EH (cell line): ENCODE measurements at places on chromosomes 12 and 14.

DNA sequence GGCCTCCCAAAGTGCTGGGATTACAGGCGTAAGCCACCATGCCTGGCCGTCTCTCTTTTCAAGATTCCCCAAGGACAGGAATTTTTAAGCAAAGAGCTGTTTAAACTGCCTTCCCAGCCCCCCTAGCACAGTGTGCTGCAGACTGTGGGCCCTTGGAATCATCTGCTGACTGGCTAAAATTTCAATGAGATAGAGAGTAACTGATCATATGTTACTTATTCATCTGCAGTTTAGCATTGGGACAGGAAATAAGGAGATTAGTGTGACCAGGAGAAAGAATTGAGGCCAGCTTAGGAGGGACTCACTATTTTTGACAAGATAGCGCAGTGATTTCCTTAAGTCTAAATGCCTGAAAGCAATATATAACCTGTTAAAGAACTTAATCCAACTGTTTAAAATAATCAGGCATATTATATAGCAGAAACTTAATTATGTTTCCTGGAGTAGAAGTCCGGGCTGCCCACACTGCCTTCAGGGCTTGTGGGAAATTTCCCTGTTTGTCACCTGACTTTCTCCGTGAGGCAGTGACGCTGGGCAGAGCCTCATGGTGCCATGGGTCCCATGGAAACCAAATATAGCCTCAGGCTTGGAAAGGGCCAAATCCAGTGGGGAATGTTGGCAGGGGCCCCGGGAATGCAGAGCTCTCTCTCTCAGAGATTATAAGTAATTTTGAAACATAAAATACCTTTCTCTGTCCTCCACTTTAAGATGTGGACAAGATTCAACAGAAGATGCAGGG, 22.8 kb upstream of the CEBPE start:
- peak; percentile 79 for DNase-seq

DNA sequence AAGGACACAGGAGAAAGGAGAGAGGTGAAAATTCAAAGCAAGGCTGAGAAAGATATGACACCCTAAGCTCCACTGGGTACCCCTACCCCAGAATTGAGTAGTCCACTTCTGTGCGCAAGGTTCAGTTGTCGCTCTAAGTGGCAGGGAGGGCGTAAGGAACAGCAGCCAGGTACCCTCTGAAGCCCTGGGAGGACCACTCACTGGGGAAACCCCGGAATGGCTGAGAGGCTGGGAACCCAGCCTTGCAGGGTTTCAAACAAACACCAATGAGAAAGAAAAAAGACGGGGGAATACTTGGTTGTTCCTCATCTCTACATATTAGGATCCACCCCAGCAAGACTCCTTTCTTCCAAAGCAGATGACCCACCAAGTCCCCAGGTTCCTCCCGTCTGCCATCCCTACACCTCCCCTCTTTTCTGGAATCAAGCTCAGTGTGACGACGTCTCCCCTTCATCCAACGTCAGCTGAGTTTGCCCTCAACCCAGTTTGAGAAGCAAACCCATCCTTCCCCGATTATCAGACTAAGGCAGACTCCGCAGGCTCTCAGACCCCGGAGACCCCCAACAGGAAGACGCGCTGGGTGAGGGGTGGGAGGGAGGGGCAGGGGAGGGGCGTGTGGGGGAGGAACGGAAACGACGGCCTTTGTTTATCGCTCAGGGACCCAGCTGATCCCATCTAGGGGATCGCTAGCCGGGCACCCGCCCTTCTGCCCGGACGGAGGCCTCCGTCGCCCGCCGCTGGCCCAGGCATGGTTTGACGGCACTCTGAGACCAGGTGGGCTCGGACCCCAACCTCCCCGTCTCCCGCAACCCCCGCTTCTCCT, 795 bp downstream of the LMBR1L start:
- no peak for DNase-seq

DNA sequence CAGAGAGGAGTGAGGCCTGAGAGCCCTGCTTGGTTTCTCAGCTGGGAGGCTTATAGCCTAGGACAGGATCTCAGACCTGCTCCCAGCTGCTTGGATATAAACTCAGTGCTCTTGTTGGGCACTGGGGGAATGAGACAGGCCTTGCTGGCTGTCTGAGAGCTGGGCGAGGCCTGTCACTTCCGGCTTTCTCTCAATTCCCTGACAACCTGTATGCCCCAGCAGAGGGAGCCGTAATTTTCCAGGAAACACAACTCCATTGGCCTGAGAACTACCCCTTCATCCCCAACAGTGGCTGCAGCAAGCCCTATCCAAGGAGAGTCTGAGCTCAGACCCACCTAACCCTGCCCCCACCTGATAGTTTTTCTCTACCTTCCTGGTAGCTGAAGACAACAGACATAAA, 258.3 kb upstream of the STXBP6 start:
- no peak for DNase-seq

DNA sequence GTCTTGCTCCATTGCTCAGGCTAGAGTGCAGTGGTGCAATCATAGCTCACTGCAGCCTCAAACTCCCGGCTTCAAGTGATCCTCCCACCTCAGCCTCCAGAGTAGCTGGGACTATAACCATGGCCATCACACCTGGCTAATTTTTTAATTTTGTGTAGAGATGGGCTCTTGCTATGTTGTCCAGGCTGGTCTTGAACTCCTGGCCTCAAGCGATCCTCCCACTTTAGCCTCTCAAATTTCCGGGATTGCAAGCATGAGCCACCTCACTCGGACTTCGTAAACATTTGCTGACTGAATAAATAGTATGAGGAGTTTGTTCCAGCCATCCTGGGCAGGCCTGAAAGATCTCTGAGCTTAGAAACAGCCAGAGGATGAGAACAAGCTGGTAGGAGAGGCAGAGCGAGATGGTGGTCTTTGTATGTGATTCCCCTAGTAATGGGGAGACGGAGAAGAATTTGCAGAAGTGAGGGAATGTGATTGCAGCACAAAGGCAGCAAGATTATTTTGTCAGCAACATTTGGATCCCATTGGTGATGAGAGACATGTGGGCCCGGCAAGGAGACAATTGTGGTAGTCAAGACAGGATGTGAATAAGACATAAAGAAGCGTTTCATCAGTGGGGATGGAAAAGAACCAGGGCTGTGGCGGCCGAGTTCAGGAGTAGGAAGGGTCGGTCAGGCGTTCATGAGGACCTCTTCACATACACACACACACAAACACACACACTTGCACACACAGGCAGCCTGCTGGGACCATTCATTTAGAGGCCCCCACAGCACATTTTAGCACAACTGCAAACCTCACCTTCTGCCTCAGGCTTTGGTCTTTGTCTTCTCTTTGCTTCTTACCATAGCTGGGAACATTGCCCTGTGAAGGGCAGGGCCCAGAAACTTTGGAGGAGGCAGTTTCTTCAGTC, 155.5 kb downstream of the ZFP36L1 start:
- peak; percentile 69 for DNase-seq

GRCh38 chr14:74579447-74580274, 32.4 kb downstream of the LTBP2 start:
- peak; percentile 83 for DNase-seq
